ENCODE measurements at places on chromosomes 3 and 15. TPM values are rescaled to one million over a fixed set of nuclear protein-coding genes. Genes with fewer than 3 reads are reported as not detected.

BCL2A1 gene
- total RNA-seq, result 1.8 TPM

RTF1 gene
- 32.7 TPM for total RNA-seq

DHX30 gene
- 45.5 TPM for total RNA-seq

SLC9C1 gene
- 0.43 TPM for total RNA-seq

NR2E3 gene
- total RNA-seq, result 0.67 TPM

PIF1 gene
- total RNA-seq, result 2.2 TPM

CPB1 gene
- 1.1 TPM for total RNA-seq

VPS39 gene
- total RNA-seq, result 56.0 TPM

DNA sequence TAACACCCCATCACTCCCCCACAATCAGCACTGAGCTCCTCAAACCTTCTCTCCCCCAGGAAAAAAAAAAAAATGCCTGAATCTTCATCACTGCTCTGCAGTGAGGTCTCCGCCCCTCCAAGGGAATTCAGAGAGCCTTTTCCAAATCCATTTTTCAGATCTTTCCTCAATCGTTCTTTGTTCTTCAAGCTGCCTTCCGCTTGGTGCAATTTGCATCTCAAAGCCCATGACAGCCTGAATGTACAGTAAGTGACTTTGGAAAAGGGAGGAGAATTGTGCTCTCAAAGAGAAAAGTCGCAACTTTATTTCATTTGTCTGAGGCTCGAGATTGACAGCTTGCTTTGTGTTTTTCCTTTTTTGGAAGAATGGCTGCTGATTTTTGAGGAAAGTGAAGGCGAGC, 75.0 kb downstream of the CORO2B start:
- DNase-seq, result no peak

DNA sequence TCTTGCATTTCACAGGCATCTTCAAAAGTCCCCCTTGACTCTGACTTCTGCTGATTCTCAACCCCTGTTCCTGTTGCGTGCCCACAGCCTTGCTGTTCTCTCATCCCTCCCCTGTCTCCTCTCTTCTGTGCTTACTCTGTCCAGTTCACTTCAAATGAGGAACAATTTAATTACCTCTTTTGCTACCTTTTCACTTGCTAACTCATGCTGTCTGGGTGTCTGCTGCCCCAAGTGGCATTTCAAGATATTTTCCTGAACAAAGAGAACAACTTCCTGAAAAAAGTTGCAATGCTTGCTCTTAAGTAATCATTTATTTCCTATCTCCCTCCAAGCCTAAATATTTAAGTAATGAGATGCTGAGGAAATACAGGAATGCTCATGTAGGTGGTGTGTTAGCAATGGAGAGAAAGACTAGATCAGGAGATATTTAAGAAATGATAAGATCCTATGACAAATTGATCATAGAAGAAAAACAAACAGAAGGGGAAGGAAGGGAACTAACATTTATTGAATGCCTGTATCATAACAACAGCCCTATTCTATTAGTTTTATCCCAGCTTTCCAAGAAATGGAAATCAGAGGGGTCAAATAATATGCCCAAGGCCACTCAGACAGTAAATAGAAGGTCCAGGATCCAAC, 42.2 kb downstream of the SV2B start:
- DNase-seq, result no peak

GRCh38 chr15:99503411-99503810, 62.4 kb upstream of the MEF2A start:
- DNase-seq, result no peak

DNA sequence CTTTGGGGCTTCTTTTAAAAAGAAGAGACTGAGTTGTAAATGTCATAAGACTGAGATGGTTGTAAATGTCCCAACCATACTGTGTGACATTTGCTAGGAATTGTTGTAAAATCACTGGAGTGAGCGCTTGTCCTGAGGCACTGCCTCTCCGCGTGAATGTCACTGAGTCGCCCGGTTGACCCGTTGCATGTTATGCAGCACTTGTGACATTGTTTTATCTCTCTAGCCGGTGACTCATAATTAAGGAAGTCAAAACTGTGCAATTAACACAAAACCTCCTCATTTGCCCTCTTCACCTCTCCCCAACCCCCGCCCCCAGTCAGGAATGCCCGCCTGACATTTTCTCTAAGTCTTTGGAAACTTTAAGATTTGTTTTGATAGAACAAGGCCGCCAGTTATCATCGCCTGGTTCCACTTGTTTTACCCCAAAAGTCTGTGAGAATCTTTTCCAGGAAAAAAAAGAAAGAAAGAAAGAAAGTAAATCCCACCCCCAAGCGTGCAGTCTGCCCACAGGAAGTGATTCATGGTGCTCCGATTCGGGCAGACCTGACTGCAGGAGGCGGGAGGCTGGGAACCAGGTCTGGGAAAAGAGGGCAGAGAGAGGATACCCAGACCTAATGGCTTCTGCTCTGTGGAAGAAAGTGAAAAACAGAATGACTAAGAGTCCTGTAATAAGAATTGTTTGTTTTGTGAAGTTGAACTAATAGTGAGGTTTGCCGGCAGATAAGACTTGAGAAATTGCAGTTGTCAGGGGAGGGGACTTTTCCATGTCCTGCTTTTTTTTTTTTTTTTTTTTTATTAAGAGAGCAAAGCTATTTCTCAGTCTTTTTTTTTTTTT, 84.8 kb downstream of the SMAD3 start:
- DNase-seq, result peak; percentile 20

DNA sequence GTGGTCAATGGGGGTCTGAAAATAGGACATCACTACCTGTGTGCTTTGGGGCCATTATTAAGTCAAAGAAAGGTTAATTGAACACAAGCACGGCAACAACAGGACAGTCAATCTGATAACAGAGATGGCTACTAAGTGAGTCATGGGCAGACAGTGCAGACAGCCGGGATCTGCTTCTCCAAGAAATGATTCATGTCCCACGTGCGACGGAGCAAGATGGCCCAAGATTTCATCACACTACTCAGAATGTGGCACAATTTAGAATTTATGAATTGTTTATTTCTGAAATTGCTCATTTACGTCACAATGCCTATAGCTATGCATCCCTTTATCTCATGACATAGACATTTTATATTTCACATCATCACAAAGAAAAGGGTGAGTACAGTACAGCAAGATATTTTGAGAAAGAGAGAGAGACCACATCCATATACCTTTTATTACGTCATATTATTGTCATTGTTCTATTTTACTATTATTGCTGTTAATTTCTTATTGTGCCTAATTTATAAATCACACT, 770.6 kb upstream of the NR2F2 start:
- DNase-seq, result no peak

GRCh38 chr3:147838652-147839051, 429.5 kb downstream of the ZIC1 start:
- no peak for DNase-seq

GRCh38 chr3:13801361-13802204, 78.3 kb downstream of the WNT7A start:
- no peak for DNase-seq

GRCh38 chr15:27545494-27546255, 553.4 kb downstream of the OCA2 start:
- DNase-seq, result no peak

GRCh38 chr15:64004587-64004986, 41.7 kb downstream of the DAPK2 start:
- peak; percentile 68 for DNase-seq

DNA sequence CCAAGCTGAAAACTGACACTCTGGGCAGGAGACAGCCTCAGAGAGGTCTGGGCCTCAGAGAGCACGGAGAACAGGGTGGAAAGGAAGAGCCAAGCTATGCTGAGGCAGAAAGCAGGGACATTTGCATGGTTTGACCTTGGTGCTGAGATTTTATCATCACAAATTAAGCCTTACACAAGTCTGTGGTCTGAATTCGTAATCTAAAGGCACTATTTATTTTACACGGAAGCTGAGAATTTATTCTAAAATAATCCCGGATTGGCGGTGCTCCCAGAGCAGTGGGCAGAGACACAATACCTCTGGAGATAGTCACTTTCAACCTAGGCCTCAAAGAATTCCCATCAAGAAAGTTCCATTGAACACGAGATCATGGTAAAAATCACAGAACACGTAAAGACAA, 47.5 kb downstream of the CFAP92 start:
- DNase-seq, result no peak

DNA sequence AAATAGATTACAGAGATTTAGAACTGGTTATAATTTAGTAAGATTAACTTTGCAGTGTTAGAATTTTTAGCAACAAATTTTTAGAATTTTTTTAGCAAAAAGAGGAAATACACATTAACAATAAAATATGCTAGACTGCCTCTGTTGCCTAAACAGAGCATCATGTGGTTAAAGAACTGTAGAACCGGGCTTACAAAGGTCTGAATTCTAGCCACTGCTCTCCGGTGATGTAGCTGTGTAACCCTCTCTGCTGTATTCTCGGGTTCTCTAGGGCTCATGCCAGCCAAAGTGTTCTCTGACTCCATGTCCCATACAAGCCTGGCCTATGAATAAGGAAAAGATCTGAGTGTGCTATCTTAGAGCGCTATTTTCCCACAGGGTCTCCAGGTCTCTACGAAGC, 2.9 kb upstream of the P2RY12 start:
- no peak for DNase-seq

- no peak for DNase-seq
These were observed 29.2 kb downstream of the NEO1 start for GRCh38 chr15:73081321-73081958.

DNA sequence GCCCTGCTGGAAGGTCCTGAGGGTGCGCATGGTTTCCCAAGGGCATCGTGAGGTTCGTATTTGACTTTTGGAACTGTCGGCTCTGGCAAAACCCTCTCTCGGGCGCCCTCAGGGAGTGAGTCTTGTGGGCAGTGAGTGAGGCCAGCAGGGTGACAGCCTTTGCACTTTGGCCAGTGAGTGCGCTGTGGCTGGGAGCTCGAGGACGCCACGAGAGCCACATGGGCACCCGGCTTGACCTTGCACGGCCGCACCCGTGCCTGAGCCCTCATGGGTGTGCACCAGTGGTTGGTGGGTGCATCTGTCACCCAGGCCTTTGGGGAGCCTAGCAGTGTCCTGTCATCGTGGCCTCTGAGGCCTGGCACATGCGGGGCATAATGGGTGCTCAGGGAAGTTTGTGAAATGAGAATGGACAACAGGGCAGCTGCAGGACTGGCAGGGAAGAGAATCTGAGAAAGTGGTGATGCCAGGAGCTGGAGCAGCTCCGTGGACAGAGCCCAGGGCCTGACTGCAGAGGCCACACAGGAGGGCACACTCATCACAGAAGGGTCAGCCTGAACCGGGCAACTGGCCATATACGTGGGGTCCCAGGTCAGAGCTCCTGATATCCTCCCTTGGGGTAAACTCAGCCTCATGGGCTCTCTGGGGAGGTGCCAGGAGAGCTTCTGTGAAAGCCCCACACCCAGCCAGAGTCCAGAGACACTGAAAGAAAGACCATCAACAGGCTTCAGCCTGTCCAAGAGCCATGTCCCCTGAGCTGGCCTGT, 30.4 kb upstream of the SNRPA1 start:
- DNase-seq, result no peak

All from left colon (tissue), 2 donors.